ENCODE measurements at places on chromosomes 12 and 14.
A peak's percentile ranks its signal among the peaks of the same experiment; 100 is the strongest.

GRCh38 chr14:72752034-72752412 is 141.9 kb downstream of the DPF3 start:
- DNase-seq = no peak

- DNase-seq = no peak
Measured at GRCh38 chr12:67116134-67116533, 153.0 kb upstream of the CAND1 start.

DNA sequence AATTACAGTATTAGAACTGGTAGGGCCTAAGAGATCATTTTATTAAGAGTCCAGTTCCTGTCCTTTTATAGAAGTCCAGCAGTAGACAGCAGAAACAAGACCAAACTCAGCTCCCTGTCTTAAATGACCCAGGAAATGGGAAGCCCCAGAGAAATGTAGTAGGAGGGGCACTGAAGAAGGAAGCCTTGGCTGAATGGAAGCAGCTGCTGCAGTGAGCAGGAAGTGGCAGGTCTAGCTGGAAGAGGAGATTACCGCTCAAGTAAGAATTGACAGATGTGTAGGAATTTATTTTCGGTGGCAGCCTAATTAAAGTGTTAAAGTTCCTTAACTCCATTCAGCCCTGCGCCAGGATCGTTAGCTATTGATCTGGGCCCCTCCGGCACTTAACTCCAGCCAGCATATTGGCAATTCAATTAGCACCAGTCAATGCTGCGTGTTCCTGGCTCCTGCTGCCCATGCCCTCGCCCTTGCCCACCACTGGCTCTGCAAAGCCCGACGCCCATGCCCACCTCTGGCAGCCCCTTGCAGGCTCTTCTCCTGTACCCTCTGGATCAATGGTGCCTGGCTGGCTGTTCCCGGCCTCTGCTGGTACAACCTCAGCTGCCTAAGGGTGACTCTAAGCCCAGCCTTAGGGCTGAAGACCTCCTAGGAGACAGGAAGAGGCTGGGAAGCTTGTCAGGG is 21.1 kb downstream of the ZFHX2 start:
- DNase-seq = no peak

- peak; percentile 19 for DNase-seq
Measured at GRCh38 chr12:119780786-119781434, 96.2 kb downstream of the CIT start.

DNA sequence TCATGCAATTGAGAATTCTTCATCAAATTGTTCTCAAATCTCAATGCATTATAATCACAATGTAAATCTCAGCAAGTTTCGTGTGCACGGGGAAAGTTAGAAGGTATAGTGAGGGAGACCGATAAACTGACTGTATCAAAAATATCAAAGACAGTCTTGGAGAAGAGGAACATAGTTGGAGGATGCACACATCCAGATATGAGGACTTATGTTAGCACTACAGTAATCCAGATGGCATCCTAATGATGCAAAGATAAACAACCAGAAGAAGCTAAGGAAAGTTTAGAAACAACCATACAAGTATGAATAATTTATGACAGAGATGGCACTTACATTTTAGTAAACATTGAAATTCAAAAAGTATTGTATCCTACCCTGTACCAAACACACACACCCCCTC is 760.1 kb downstream of the RPS29 start:
- no peak for DNase-seq

DNA sequence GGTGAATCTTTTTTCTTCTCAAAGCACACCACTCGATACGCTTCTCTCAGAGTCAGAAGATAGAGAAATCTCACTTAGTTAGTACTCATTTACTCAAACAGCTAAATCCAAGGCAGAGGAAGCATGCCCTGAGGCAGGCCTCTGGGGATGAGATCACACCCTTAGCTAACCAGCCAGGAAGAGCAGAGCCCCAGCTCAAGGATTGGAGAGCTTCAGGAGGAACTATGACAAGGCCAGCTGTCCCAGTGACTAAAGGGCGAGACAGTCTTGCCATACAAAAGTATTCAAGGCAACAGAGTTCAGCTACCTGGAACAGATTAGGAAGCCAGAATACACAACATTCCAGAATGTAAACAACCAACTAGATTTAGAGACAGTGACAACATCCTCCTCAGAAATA is 197.7 kb upstream of the CCDC196 start:
- no peak for DNase-seq

- no peak for DNase-seq
Measured at GRCh38 chr12:12290206-12290605, 23.4 kb upstream of the LRP6 start.

DNA sequence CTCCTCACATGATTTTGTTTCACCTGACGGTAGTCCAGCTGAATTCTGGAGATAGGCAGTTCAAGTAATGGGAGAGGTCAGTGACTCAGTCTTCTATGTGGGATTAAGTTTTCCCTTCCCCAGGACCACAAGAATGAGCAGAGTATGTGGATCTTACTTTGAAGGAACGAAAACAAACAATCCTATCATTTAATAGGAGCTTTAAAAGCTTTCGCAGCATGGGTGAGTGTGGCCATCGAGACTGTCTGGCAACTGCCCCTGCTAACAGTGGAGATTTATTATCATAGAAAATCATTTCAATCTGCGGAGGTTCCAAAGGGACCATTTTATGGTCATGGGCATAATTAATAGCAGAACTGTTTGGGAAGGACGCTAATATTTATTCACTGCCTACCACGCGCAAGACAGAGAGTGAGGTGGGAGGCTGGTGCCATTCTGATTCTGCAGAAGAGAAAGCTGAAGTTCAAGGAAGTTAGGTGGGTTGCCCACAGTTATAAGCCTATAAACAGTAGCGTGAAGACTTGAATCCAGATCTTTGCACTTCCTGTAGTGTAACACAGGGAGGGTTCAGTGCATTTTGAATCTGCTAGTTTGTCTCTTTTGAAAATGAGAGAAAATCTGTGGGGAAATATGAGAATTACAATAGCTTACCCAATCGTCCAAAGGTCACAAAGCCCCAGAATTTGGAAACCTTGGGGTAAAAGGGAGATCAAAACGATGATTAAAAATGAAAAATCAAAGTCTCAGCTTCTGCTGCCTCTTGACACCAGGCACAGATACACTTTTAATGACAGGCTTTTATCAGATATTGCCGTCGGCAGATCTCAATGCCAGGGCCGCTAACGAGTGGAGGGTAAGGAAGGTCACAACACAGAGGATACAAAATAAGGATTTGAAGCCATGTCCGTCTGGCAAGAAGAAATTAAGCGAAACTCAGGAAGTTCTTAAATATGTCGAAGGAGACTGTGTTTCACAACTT is 209.6 kb downstream of the CRADD start:
- DNase-seq = no peak

DNA sequence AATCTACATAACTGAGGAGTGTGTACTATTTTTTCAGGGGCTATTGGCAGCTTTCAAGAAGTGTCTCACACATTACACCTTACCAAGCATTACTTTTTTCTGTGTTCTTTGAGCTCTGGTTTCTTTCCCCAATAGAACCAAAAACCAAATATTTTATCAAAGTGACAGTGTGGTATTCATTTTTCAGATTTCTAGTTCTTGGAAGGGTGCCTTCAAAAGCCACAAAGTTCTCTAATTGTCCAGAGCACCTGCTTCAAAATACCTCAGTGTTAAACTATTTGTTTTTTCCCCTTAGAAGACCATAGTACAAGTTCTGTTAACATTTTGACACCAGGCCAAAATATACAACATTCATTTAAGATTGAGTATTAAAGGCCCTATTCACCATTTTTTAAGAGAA is 515.7 kb downstream of the ETNK1 start:
- DNase-seq = no peak

- no peak for DNase-seq
Measured at GRCh38 chr12:45406988-45407850, 191.3 kb downstream of the ANO6 start.

DNA sequence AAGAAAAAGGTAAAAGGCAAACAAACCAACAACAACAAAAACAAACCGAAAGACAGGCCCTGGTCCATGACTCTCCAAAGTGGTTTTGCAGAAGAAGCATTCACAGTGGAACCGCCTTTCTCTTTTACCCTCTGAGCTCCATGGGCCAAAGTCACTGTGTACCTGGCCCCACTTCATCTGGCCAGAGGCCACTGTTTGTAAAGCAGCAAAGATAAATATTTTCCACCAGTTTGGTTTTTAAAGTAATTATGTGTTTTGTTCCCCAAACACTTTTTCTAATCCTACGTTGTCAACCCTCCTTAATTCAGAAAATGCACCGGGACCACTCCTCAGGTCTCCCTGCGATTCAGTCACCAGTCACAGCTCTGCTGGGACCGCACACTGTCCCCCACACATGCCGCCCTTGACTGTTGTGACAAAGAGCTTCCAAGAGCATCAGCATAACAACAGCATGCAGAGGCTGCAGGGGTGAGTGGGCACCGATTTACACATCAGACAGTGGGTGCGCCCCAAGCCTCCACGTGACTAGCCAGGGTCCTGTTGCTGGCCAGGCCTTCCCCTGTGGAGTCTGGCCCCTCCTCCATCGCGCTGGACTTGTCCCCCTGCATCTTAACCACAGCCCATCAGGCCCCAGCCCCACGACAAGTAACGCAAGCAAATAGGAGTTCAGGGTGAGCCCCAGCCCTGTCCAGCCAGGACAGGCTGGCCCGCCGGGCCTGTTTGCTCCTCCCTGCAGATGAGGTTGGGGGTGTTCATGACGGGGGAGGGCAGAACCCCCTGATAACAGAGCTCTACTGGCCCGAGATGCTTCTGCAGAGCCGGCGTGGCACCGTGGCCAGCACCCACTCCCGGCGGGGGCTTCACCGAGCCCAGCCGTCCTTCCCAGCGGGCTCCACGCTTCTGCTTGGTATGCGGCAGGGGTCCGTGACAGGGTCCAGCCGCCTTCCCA is 65.2 kb upstream of the DIO3 start:
- DNase-seq = no peak

GRCh38 chr12:49664591-49665239 is 41.4 kb downstream of the PRPF40B start:
- no peak for DNase-seq

GRCh38 chr14:73634011-73634833 is 10.6 kb upstream of the DNAL1 start:
- peak; percentile 48 for DNase-seq

GRCh38 chr14:45699471-45699870 is 446.5 kb upstream of the MIS18BP1 start:
- DNase-seq = no peak

DNA sequence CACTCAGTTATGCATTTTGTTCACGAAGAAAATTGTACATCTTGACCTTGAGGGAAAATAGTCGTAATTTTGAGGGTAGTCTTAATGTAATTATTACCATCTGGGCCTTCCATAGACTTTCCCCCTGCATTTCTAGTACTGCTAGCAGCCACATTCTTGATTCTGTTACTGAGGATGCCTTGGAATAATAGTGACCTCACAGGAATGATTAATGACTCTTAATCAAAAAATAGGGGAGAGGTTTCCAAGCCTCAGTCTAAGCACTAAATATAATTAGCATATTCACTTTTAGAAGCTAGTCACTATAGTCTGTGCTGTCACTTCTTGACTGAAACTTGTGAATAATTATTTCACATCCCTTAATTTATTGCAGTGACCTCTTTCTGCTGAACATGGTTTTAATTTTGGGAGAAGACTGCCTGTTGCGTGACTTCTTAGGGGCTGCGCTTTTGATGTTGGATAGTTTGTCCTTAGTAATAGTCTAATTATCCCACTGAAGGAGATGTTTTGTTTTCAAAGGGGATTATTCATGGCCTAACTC is 400.5 kb downstream of the ADAMTS20 start:
- DNase-seq = no peak

DNA sequence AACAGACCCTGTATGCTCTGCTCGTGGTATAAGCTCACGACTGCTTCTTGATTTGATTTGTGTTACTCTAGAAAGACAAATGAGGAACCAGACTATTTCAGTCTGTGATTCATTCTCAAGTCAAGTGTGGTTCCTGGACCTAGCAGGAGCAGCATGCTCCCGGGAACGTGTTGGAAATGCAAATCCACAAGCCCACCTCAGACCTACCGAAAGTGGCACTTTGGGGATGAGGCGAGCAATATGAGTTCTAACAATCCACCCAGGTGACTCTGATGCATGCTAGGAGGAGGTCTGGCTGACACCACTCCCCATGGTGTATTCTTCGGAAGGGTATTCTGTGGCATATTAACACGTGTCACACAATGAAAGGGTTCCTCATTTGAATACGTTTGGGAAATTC is 59.5 kb upstream of the TMX1 start:
- no peak for DNase-seq

- no peak for DNase-seq
Measured at GRCh38 chr14:91515979-91516378, 5.9 kb upstream of the PPP4R3A start.

DNA sequence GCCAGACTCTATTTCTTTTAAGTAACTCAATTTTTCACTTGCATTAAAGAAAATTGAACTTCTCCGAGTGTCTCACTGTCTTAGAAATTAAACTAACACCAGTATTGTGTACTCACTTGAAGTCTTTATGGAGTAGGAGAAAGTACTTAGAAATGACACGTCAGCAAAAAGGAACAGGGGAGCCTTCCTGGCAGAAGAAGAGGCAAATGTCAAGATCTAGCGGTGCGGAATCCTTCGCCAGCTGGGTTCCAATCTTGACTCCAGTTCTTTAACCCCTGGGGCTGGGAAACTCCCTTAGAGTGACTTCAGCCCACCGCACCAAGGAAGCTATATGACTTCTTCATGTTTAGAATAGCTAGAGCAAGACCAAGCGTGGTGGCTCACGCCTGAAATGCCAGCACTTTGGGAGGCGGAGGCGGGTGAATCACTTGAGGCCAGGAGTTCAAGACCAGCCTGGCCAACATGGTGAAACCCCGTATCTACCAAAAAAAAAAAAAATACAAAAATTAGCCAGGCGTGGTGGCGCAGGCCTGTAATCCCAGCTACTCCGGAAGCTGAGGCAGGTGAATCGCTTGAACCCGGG is 34.4 kb downstream of the WBP11 start:
- DNase-seq = no peak

GRCh38 chr14:96578619-96579018 is 76.4 kb downstream of the PAPOLA start:
- DNase-seq = no peak

- no peak for DNase-seq
Measured at GRCh38 chr12:68451261-68452077, 119.3 kb upstream of the MDM1 start.

DNA sequence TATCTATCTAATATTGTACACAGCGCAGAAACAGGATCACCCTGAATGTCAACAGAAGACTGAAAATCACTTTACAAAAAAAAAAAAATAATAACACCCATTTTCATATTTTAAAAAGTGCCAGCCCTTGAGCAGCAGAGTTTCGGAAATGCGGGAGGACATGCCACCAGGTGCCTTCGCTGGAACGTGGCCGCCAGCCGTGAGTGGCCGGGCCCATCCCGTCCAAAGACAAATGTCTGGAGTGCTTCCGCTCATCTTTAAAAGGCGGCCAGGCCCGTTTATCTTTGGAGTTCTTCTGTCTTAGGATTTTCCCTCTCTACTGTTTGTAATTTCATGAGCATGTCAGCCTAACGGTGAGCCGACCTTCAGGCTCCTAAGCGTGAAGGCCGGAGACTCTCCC is 43.5 kb downstream of the LRTM2 start:
- DNase-seq = no peak

GRCh38 chr12:104187446-104188155 is 28.0 kb upstream of the TXNRD1 start:
- DNase-seq = no peak
